ENCODE measurements at places on chromosomes 16 and 17.

DNA sequence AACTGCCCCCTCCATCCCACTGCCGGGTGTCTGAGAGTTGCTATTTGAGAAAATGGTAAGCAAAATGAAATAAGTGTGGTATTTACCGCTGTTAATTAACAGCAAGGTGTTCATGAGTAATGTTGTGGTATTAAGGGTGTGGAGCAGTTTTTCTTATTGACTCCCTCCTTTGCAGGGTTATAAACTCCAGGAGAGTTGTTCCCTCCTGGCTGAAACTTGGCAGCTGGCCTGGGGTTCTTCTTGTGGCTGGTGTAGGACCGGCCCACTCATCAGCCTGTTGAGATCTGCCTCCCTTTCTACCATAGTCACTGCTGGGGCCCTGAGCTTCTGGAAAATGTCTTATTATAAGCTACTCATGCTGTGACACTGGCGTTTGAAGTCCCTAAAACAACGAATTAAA, 128.6 kb downstream of the SOX9 start:
- DNase-seq = peak; percentile 87

DNA sequence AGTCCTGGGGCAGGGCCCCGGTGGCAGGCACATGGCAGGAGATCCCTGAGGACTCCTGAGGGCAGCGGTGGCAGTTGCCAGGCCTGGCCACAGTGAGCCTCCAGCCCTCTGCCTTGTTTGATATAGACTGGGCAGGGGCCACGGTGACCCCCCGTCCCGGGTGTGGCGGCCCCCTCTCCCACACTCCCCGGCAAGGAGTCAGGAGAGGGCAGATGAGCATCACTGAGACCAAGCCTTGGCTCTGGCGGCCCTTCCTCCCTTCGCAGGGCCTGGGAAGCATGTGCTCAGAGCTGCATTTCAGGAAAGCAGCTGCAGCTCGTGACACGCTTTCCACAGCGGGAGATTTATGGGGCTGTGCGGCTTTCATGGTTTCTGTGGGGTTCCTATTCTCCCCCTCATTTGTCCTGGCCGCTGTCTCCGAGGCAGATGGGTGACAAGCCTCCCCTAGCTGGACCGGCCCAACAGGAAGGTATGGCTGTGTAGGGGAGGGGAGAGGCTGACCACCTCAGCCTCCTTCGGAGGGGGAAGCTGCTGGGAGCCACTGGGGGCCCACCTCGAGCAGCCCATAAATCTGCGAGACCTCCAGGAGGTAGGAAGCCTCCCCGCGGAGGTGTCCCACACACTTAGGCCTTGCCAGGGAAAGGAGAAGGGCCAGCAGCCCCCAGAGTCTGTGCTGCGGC, 211.4 kb downstream of the NTN1 start:
- peak; percentile 86 for DNase-seq

GRCh38 chr16:2337431-2338296, 2.9 kb downstream of the ABCA3 start:
- no peak for DNase-seq

DNA sequence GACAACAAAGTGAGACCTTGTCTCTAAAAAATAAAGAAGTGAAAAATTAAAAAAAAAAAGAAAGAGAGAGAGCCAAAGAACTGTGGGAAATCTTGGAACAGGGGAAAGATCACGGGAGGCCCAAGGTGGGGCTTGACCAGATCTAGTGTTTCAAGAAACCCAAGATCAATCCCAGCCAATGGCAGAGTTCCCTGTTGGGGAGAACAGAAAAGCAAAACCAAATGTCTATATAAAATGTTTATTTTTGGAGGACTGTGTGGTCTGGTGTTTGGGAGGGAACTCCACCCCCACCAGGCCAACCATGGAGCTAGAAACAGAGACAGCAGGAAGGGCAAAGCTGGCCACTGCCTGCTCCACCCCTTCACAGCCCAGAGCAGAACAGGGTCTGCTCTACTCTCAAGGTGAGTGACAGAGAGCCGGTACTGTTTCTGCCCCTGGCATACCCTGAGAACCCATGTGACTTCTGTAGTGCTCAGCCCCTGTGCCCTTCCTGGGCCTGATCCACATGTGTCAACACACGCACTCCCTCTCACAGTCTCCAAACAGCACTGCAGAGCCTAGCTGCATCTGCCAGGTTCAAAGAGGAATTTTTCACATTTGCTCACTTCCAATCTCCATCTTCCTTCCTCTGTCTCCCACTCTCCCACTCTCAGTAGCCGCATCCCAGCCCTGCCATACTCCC, 3.7 kb downstream of the TMEM101 start:
- DNase-seq = no peak

DNA sequence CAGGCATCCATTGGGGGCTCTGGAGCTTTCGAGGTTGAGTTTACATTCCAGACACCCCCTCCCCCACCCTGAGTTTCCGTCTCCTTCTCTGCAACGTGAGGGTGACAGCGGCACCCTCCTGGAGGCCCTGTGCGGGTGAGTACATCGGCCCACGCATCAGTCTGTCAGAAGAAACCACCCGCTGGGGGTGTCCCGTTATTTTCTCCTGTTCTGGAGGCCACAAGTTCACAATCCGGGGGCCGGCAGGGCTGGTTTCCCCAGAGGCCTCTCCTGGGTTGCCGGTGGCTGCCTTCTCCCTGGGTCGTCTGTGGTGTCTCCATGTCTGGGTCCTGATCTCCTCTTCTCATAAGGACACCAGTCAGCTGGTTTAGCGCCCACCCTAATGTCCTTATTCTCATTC, 35.7 kb downstream of the GSE1 start:
- DNase-seq = no peak

GRCh38 chr17:32491371-32492263, 4.8 kb downstream of the CDK5R1 start:
- DNase-seq = no peak

GRCh38 chr16:2475413-2476344, 752 bp downstream of the TBC1D24 start:
- no peak for DNase-seq

- DNase-seq = no peak
Measured at GRCh38 chr17:28788100-28788499, 44.3 kb downstream of the TRAF4 start.

DNA sequence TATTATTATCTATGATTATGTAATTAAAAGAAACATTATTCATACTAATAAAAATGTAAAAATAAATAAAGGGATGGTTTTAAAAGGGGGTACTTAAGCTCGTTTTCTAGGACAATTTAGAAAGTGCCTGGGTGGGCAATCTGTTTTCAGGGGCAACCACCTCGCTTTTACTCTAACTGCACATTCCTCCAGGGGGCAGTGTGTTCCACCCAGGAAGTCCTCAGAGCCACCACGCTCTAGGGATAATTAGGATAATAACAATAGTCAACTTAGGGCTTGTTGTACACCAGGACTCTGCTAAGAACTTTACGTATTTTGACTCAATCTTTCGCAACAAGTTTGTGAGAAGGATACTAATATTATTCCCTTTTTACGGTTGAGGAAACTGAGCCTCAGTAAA, 396.7 kb upstream of the MAF start:
- no peak for DNase-seq

DNA sequence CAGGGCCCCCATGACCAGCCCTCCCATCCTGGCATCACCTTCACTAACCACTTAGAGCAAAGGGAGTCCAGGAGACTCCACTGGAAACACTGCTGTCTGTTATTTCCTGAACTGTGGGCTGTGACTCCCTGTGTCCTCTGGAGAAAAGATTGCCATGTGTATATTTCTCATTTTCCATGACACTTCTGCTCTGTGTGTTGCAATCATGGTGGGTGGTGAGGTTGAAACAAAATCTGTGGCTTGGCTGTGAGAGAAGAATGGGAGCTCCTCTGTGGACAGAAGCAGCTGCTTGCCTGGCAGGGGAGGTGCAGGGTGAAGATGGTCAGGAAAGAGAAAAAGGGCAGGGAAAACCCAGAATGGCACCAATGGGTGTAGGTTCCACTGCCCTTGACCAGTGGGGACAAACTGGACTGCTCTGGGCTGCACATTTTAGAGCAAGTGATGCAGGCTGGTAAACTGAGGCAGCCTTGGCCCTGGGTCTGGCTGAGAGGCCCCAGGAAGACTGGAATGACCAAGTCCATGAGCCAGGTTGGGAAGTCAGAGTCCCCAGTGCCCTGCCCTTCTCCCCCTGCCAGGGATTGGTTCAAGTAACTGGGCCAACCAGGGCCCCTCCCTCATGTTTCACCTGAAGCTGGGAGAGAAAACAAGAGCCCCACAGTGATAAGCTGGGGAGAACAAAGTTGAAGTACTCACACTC, 314.3 kb downstream of the C16orf95 start:
- DNase-seq = peak; percentile 28

DNA sequence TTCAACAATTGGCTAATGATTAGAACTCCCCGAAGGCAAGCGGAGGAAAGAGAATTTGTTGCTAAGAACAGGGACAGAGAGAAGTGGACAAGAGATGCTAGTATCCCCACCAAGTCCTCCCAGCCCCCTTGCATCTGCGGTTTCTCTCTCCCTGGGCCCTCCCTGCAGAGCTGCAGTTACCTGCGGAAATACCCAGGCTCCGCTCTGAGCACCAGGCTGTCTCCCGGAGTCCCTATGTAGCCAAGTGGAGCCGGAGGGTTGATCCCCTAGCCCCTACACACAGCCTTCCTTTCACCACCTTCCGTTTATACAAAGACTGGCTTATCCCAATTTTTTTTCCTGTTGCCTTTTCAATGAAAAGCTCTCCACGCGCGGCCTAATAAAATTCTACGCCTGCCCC, 834.4 kb downstream of the KCNJ2 start:
- DNase-seq = no peak

DNA sequence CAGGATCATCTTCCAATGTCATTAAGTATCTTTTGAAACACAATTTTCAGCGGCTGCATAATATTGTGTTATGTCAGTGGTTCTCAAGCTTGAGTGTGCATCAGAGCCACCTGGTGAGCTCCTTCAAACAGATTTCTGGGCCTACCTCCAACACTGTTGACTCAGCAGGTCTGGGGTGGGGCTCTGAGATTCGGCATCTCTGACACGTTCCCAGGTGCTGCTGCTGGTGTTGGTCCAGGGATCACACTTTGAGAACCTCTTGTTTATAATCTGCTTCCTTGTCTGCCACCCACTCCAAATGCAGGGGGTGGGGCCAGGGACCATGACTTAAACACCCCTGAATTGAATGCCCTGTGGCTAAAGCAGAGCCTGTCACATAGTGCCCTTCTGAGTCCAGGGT, 73.8 kb upstream of the HNF1B start:
- DNase-seq = no peak

DNA sequence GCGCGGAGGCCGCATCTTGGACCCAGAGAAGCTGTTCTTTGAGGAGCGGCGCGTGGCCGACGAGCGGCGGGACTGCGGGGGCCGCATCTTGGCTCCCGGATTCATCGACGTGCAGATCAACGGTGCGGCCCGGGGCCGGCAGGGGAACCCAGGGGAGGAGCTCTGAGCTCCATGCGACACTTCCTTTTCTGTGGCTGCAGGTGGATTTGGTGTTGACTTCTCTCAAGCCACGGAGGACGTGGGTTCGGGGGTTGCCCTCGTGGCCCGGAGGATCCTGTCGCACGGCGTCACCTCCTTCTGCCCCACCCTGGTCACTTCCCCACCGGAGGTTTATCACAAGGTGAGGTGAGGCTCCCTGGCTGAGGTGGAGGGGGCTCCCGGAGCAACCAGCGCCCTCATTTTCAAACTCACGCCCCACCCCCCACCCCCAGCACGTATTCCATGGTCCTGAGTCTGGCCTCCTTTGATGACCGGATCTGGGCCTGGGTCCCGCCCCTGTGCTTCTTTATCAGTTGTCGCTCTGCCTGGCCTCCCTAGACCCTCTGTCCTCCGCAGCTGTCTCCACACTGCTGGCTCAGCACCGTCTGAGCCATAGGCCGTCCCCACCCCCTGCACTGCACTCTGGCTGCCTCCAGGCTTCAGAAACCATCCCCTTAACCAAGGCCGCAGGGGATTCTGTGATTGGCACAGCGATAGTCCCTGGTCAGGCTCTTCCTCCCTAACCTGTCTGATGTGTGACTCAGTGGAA, 787 bp downstream of the AMDHD2 start:
- DNase-seq = no peak

GRCh38 chr16:78988361-78988969, 612.1 kb downstream of the MAF start:
- no peak for DNase-seq

DNA sequence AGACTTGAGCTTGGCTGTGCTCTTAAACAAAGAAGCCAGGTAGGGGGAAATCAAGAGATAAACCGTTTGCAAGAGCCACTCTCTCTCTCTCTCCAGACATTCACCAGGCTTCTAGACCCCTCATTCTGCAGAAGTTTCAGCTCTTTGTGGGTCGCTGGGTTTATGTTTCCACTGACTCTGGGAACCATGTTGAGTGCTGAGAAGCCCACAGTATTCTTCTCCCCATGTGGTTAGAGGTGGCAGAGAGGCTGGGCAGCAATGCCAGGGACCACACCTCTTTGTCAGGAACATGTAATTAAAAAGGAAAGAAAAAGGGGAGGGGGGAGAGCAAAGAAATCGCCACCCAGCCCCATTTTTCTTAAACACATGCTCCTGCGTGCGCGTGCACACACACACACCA, 154.8 kb upstream of the SOX9 start:
- DNase-seq = no peak

DNA sequence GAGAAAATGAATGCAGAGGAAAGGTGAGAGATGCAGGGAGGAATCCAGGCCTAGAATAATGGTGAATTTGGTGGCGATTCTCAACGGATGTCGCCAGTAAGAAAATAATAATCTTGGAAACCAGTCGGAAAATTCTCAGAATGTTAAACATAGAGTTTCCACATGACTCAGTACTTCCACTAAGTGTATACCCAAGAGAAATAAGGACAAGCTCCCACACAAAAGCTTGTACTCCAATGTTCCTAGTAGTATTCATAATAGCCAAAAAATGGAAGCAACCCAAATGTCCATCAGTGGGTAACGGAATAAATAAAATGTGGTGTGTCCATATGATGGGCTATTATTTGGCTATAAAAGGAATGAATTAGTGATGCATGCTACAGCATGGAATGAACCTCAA, 19.4 kb upstream of the ENGASE start:
- no peak for DNase-seq

DNA sequence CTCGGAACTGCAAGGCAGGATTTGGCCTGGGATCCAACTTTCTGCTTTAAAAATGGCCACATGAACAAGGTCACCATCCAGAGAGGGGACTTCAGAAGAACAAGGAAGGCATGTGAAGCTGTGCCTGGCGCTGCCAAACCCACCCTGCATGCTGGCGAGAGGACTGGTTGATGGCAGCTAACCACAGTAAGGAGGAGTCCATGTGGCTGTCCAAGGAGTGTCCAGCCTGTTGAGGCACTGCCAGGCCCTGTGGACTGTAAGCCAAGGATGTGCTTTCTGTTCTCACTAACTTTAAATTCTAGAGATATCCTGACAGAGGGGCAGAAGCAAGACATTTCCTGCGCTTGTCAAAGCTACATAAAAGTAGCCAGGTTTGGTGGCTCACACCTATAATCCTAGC, 40.4 kb downstream of the CDK5R1 start:
- DNase-seq = no peak
